ENCODE measurements at places on chromosomes 3 and 15.

DNA sequence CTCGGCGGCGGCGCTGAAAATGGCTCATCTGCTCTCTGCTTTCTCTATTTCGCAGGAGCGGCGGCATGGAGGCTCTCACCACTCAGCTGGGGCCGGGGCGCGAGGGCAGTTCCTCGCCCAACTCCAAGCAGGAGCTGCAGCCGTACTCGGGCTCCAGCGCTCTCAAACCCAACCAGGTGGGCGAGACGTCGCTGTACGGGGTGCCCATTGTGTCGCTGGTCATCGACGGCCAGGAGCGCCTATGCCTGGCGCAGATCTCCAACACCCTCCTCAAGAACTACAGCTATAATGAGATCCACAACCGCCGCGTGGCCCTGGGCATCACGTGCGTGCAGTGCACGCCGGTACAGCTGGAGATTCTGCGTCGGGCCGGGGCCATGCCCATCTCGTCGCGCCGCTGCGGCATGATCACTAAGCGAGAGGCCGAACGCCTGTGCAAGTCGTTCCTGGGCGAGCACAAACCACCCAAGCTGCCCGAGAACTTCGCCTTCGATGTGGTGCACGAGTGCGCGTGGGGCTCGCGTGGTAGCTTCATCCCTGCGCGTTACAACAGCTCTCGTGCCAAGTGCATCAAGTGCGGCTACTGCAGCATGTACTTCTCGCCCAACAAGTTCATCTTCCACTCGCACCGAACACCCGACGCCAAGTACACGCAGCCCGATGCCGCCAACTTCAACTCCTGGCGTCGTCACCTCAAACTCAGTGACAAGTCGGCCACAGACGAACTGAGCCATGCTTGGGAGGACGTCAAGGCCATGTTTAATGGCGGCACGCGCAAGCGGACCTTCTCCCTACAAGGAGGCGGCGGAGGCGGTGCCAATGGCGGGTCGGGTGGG lies 790 bp downstream of the SKOR1 start:
- DNase-seq, result no peak

DNA sequence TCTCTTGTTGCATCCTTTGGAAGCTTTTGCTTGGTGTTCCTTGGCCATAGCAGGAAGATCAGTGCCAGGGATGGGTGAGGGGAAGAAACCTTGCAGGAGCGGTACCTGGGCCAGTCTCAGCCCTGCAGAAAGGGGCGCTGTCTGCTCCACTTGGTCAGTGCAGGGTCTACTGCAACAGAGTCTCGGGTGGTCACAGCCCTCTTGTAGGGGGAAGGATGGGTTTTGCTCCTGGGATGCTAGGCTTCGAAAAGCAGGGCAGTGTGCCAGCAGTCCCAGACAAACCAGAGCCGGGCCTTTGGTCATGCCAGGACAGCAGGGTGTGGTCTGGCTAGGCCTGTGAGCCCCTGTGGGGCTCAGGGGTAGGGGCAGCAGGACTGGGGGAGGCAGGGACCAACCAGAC lies 186.7 kb downstream of the APBA2 start:
- DNase-seq, result no peak

- DNase-seq, result no peak
Measured at GRCh38 chr3:56960234-56960917, 100.1 kb upstream of the SPATA12 start.

DNA sequence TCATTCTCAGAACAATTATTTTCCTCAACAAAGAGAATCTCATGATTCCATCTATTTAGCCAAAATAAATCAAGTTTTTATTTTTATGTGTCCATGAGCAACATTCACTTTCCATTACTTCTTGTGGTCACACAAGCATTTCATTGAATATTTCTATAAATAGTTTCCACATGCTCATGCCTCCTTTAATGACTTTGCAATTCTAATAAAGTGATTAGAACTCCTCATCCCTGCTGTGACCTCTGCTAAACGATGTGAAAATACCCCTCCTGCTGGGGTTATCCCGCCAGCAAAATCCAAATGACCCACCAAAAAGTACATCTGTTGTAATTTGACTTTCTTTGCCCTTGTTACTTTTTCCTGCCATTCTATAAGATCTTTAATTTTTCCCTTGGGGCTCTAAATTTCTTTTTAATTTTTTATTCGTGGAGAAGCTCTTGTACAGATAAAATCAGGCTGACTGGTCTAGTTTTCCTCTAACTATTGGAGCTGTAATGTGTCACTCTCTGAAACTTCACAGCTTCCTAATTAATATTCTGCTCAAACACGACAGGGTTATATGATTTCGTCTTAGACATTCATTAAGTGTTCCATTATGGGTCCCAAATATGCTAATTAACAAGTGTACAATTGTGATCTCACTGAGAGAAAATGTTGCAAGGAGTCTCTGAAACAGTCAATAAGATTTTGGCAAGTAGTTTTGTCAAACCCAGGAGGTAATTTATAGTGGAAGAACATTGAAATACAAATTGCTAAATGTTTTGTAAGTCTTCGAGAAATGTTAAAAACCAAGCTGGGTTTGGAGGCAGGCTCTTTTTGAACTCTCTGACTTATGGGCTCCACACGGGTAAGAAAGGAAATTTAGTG lies 533.1 kb upstream of the NAALADL2 start:
- DNase-seq, result no peak

GRCh38 chr3:125055331-125055912 lies 375 bp downstream of the HEG1 start:
- DNase-seq, result no peak

DNA sequence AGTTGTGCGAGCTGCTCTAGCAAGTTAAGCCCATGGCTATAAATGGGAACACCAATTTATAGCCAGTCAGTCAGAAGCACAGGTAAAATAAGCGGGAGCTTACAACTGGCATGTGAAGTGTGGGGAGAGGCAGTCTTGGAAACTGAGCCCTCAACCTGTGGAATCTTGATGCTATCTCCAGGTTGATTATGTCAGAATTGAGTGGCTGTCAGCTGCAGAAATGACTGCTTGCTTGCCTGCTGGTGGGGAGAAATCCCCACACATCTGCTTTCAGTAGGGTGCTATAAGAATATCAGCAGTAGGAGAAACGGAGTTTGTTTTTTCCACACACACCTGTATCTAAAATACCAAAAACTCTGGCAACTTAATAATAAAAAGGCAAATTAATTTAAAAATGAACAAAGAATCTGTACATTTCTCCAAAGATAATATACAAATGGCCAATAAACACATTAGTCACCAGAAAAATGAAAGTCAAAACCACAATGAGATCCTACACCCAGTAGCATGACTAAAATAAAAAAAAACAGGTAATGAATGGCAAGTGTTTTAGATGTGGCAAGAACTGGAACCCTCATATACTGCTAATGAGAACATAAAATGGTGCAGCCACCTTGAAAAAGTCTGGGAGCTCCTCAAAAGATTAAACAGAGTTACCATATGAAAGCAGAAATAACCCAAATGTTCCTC lies 26.0 kb upstream of the MAP4 start:
- no peak for DNase-seq

DNA sequence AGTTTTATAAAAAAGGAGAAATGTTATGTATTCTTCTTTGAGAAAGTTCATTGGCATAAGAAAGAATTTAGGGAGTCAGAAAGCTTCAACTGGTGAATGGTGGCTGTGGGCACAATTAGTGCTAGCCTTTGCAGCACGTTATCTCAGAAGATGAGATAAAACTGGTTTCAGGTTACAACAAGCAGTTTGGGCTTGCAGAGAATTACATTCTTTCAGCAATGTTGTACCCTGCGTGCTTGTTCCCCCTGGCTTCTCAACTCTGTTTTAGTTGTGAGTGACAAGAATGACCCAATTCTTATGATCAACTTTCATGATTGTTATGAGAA lies 31.6 kb upstream of the ACP3 start:
- DNase-seq, result no peak

GRCh38 chr15:80264031-80264430 lies 12.0 kb upstream of the CTXND1 start:
- no peak for DNase-seq

DNA sequence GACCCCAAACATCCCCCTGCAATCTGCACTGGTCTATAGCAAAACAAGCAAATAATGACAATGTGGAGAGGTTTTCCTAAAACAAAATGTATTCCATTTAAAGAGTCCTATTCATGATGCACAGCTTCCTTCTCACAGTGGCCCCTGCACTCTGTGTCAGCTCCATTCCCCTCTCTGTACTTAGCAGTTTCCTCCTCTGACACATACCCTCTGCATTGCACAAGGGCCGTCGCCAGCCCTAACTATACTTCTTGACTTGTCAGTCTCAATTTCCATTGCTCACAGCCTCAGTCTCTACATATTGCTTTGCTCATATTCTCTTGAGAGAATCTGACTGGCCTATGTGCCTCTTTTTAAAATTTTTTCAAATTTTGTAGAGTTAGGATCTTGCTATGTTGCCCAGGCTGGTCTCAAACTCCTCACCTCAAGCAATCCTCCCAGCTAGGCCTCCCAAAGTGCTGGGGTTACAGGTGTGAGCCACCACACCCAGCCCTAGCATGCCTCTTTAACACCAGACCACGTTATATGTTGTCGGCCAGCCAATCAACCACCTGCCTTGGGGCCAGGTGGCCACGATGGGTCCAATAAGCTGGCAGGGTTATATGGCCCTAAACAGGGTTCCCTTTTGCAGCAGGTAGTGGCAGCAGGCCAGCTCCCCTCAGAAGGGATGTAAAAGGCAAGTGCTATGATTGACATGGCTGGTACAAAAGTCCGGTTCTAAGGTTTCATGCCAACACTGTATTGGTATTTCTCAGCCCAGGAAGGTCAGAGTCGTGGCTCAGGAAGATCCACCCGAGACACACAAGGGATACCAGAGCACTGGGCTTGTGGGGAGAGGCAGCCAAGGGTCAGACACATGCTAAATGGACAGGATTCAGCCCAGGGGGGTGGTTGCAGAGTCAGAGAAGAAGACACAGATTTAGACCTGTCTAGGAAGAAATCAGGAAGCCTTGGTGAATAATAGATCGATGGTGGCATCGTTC lies 59.0 kb upstream of the SMAD3 start:
- no peak for DNase-seq

DNA sequence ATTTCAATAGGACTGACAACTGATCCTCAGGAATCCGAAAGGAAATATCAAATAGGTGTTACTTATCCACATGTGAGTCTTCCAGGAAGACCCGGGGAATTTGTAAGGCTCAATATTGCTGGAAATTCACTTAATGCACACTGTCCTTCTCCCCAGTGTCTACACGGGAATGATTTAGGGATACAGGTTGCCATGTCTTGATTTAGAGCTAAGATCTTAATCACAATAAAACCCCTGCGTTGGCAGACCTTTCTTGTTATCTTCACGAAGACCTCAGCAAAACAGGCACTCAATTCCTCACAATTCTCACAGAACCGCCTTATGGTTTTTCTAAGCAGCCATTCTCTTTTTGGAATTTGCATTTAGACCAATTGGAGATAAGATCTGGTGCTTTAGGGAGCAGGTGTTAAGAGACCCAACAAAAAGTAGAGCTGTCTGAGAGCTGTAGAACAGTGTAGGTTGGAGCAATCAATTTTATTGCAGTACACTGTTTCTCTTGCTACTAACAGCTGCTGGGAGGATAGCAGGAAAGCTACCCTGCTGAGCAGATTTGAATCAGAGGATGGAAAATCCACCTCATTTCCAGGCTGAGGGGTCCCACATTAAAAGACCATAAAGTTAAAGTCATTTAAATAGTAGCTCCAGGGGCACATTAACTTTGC lies 925.7 kb downstream of the EPHA3 start:
- peak; percentile 11 for DNase-seq

- DNase-seq, result no peak
Measured at GRCh38 chr15:67009576-67010569, 55.5 kb upstream of the SMAD3 start.

- DNase-seq, result no peak
Measured at GRCh38 chr3:88101142-88101541, 42.1 kb downstream of the ZNF654 start.

- DNase-seq, result no peak
Measured at GRCh38 chr3:104190681-104191080, 1176.0 kb upstream of the ALCAM start.

All from NCI-H2081 (cell line).